ENCODE measurements at places on chromosomes 3 and 15.

GRCh38 chr3:152327203-152327602 is 58.5 kb downstream of the MBNL1 start:
- no peak for DNase-seq

DNA sequence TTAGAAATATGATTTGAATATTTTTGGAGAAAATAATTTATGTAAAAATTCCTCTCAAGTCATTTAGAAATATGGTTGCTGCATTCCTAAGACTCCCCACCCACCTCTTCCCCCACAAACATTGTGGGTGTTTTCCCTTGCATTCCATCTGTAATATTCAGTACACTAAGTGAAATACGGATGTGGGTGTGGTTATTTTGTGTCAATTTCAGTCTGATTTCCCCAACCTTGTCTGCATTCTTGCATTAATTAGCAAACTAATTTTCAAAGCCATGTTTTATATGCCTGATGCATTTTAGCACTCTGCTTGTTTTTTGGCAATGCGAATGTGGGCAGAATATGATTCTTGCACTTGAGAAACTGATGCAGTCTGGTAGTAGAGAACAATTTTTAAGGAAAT is 408.3 kb upstream of the RGMA start:
- DNase-seq = no peak

DNA sequence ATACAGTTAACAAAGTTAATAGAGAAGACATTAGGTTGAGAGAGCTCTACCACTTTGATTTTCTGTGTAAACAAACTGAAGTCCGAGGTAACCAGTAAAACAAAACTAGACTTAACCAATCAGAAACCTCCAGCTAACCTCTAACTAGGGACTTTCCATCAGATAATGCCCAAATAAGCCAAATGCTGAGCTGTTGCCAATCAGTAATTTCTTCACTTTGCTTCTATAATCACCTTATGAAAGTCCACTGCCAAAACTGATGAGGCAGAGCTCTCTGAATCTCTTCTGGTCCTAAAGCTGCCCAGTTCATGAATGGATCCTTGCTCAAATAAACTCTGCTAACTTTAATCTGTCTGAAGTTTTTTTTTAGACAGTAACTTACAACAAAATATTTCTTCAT is 448.0 kb upstream of the NECTIN3 start:
- peak; percentile 51 for DNase-seq

- no peak for DNase-seq
Measured at GRCh38 chr3:193530231-193531165, 24.2 kb downstream of the ATP13A4 start.

DNA sequence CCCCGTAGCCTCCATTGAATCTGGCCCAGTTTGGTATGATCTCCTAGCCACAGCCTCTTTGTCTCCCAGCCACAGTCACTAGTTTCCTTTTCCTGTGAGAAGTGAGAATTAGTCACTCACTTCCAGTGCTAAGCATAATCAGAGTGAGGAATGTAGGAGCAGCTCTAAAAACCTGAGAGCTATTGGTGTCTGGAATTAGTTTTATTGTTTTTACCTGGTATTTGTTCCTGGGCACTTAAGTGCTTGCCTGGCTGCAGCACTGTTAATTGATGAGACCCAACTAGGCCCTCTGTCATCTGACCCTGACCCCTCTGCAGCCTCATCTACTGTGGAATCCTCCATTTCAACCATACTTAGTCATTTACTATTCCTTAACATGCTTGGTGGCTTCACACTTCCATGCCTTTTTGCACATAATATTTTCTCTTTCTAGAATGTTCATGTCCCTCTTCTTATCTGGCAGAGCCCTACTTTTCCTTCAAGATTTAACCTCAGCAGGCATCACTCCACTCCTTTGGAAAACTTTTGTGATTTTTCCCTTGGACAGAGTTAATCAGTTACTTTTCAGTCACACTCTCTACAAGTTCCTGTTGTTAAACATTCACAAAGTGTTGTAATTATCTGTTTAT is 48.8 kb downstream of the PDE8A start:
- DNase-seq = no peak

DNA sequence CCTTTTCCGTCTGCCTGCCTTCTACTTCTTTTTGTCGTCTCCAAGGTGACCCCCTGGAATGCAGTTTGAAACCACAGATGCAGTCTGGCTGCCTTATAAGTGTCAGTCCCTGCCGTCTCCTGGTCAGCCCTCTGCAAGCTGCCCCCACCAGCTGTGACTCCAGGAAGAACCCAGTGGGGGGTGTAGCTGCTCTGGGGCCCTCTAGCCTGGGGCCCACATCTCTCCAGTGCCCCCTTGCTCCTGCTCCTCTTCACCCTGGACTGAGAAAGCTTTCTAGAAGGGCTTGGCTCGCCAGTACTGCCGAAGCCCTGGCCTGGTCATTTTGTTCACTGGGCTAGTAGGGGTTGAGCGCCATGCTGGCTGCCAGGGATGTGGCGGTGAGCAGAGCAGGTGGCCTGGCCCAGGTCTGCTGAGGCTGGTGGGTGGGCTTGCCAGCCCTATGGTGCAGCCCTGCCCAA is 21.3 kb downstream of the SYNM start:
- no peak for DNase-seq

- DNase-seq = no peak
Measured at GRCh38 chr15:101811902-101812301, at the start of gene OR4F15. Gene OR4F15 (plus strand): TSS chr15:101812202. CDS start chr15:101818187, 5,985 bp downstream.

GRCh38 chr3:56197991-56198390 is 270.3 kb downstream of the ERC2 start:
- DNase-seq = peak; percentile 6

DNA sequence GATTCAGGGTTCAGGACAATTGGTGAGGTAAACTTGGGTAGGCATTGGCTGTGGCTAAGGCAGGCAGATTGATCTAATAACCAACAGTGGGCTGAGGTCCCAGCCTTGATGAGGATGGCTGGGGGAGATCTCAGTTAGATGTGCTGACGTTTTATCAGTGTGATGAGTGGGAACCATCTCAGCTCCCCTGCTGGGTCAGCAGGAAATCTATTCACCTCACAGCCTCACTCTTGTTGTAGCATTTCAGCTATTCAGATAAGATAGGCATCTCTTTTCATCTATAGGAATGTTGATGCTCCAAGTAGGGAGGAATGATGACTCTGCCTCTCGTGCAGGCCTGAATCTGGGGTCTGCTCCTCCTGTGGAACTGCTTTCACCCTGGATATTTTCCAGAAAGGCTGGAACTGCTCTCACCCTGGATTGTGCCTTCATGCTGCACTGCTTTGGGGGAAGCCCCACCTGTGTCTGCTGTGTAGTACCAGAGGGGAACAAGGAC is 973.7 kb downstream of the NSUN3 start:
- no peak for DNase-seq

DNA sequence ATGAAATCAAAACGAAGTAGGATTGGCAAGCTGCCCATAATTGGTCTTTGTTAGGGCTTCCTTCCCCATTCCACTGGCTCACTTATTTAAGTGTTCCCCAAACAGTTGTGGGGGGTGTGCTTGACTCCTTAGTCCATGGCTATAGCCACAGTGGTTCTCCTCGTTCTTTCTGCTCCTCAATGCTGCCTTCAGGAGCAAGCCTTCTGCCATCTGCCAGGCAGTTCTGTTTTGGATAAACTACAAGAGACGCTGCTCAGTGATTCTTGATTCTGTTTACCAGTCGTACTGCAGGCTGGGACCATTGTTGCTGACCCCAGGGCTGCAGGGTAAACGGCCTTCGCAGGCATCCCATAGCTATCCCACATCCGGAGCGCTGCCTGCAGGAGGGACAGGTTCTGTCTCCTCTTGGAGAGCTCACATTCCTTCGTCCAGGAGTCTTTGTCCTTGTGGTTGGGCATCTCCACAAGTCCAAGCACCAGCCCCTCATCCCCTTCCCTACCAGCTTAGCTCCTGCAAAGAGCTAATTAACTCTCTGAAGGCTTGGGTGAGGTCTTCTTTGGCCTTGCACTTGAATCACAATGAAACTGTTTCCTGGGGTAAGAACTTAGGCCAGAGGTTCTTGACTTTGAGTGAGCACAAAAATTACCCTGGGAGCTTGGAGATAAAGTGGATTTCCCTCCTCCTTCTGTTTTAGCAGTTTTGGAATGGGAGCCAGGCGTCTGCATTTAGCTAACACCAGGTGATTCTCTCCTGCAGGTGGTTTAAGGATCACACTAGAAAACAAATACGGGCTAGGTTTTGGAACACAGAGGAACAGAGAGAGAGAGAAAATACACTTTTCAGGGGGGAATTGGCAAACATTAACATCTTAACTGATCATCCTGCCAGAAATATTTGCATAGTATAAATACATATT is 114.9 kb downstream of the SV2B start:
- DNase-seq = no peak

DNA sequence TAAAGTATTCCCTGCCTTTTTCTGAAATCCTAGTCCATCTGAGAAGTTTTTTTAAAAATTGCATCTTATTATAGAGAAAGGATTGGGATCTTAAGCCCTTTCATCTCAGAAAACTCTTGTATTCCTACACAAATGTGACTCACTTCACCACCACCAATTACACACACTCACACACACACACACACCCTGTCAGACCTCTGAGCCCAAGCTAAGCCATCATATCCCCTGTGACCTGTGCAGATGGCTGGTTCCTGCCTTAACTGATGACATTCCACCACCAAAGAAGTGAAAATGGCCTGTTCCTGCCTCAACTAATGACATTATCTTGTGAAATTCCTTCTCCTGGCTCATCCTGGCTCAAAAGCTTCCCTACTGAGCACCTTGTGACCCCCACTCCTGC is 1181.9 kb downstream of the ROBO2 start:
- no peak for DNase-seq

DNA sequence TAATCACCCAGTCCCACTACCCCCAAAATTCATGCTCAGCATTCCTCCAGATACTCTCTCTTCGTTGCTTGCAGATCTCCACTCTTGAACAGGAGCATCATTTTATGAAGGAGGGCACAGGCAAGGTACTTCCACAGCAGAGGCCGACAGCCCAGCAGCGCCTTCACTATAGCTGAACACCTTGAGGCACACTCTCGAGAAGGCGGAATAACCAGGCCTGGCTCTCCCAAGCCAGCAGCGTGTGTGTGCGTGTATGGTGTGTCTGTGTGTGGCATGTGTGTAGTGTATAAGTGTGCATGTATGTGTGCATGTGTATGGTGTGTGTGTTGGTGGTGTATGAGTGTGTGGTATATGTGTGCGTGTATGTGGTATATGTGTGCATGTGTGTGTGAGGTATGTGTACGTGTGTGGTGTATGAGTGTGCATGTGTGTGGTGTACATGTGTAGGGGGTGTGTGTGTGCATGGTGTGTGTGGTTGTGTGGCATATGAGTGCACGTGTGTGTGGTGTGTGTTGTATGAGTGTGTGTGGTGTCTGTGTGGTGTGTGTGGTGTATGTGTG is 161.8 kb downstream of the XXYLT1 start:
- no peak for DNase-seq

GRCh38 chr3:170506556-170506955 is 79.3 kb downstream of the SLC7A14 start:
- DNase-seq = peak; percentile 58

- DNase-seq = peak; percentile 91
Measured at GRCh38 chr3:197317250-197317963, 19.0 kb upstream of the DLG1 start.

- DNase-seq = no peak
Measured at GRCh38 chr3:19202303-19202702, 54.0 kb downstream of the KCNH8 start.

GRCh38 chr15:89139613-89140499 is 51.6 kb downstream of the ABHD2 start:
- peak; percentile 35 for DNase-seq

- peak; percentile 34 for DNase-seq
Measured at GRCh38 chr3:11832981-11833905, 13.4 kb downstream of the TAMM41 start.

DNA sequence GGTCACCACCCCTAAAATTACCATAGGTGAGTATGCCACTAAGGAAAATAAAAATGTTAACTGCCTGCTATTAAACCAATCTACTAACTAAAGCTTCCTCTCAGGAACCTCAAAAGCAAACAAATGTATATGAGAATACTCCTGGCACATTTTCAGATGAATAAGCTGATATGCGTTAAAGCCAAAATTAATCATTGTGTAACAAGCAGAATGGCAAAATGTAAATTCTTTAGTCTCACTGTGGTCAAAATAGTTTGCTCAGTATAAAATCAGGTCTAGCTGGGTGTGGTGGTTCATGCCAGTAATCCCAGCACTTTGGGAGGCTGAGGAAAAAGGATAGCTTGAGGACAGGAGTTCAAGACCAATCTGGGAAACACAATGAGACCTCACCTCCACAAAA is 53.6 kb downstream of the SUMF1 start:
- DNase-seq = peak; percentile 18

DNA sequence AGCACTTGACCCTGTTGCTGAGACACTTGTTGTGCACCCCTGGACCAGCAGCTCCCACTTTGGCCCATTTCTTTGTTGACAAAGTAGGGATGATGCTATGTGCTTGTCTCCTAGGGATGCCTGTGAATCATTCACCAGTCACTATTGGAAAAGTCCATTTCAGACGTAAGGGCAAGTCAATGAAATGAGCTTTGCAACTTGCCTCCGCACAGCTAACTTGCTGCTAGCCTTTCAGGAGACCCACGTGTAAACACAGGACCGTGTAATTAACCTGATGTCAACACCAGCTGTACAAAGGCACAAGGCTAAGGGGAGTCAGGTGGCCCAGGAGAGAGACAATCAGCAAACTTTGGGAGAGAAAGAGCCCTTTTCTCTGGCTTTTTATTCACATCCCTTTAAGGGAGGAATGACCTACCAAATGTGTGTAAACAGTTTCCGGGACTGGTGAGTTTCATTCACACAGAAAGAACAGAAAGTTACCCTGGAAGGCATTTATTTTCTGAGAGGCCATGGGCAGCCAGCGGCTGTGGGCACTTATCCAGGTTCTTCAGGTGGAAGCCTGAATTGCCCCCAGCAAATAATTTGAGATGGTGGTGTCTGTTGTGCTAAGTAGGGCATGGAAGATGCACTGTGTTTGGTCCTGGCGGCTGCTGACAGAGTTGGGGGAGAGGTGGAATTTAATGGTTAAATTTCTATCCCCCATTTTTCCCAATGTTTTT is 54.0 kb downstream of the TIPARP start:
- no peak for DNase-seq

Data from fibroblast of pulmonary artery (primary cell).